ENCODE measurements at places on chromosomes 5 and 9. TPM values are rescaled to one million over a fixed set of nuclear protein-coding genes. Genes with fewer than 3 reads are reported as not detected.

DNA sequence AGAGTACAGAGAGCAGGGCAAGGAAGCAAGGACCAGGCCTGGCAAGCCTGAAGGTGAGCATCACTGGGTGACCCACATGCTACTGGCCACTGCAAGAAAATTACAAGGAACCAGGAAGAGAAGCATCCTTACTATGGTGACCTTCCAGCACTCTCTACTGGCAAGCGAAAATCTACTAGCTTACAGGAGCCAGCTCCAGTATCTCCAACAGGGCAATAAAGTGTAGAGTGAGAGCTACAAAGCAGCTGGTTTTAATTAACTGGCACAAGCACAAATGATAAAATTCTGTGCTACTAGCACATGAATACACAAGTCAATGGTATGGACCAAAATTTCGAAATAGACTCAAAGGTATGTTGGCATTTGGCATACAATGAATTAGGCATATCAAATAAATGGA, 113.3 kb upstream of the CAST start:
- no peak for DNase-seq
- no peaks in the 10 kb centered on the region for H3K36me3 ChIP-seq
- H3K27me3 ChIP-seq, result no peaks in the 10 kb centered on the region

DNA sequence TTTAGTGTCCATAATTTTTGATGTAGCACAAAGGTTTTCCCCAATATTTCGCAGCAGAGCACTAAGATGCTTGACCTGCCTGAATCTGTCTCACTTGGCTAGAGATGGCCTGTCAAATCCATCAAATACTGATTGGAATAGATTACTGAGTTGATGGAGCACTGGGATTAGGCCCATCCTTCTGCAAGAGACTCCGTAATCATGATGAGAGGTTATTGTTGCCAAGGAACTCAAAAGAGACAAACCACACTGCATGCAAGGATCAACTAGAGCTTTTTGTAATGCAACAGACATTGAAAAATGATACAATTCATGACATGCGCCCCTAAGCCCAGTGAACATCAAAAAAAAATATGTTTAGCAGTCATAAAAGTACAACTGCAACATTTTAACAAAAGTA, 585.3 kb upstream of the GRAMD2B start:
- no peak overlapping the region for H3K27ac ChIP-seq
- no peaks in the 10 kb centered on the region for H3K36me3 ChIP-seq

- no peak for DNase-seq
- no peaks in the 10 kb centered on the region for H3K36me3 ChIP-seq
- H3K27me3 ChIP-seq, result no peaks in the 10 kb centered on the region
- no peak overlapping the region for H3K4me3 ChIP-seq
- H3K27ac ChIP-seq, result no peak overlapping the region
Observed at GRCh38 chr5:56110646-56111403, 116.1 kb upstream of the IL6ST start.

DNA sequence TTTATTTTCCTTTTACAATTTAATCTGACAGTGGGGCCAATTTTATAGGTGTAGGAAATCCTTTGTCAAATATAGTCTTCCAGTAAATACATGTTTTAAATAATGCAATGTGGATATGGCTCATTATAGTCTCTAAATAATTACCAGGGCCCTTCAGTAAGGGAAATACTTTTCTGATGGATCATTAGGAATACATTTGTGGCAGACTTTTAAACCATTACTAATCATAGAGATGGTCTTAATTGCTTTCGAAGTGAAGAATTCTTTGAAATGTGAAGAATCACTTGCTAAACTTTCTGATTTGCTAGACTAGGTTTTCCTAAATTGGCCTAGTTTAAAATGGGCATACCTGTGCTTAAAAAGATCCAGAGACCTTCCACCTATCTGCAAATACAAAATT, 105.6 kb upstream of the ELL2 start:
- DNase-seq, result peak; percentile 27
- H3K4me3 ChIP-seq, result peak overlapping the region; percentile 53
- peaks cover 41% of the 10 kb centered on the region for H3K4me1 ChIP-seq
- peak overlapping the region; percentile 72 for H3K27ac ChIP-seq

ZFAND5 gene
- total RNA-seq, result 88.8 TPM

GRCh38 chr5:159601216-159601615, 270.9 kb upstream of the IL12B start:
- H3K4me1 ChIP-seq, result no peaks in the 10 kb centered on the region
- H3K4me3 ChIP-seq, result no peak overlapping the region
- H3K27ac ChIP-seq, result no peak overlapping the region
- no peaks in the 10 kb centered on the region for H3K36me3 ChIP-seq
- no peaks in the 10 kb centered on the region for H3K27me3 ChIP-seq

GRCh38 chr5:178544166-178544834, 45.9 kb downstream of the COL23A1 start:
- H3K36me3 ChIP-seq, result no peaks in the 10 kb centered on the region
- no peaks in the 10 kb centered on the region for H3K4me1 ChIP-seq
- peaks cover 42% of the 10 kb centered on the region for H3K27me3 ChIP-seq
- no peak overlapping the region for H3K4me3 ChIP-seq

ARSI gene
- 6.3 TPM for total RNA-seq

DNA sequence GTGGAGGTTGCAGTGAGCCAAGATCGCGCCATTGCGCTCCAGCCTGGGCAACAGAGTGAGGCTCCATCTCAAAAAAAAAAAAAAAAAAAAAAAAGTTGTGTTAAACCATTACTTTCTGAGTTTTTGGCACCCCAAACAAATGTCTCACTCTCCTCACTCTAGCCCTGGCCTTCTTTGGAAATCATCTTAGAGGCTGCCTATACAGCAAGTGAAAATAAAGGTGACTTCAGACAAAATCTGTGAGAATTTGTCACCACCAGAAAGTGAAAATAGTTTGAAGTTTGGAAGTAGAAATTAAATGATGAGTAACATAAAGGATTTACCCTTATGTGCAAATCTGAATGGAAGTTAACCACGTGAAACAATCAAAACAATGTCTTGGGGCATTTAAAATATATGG, 7.2 kb upstream of the ZNF131 start:
- H3K27me3 ChIP-seq, result no peaks in the 10 kb centered on the region
- no peak for DNase-seq
- H3K4me3 ChIP-seq, result no peak overlapping the region
- no peak overlapping the region for H3K27ac ChIP-seq

DNA sequence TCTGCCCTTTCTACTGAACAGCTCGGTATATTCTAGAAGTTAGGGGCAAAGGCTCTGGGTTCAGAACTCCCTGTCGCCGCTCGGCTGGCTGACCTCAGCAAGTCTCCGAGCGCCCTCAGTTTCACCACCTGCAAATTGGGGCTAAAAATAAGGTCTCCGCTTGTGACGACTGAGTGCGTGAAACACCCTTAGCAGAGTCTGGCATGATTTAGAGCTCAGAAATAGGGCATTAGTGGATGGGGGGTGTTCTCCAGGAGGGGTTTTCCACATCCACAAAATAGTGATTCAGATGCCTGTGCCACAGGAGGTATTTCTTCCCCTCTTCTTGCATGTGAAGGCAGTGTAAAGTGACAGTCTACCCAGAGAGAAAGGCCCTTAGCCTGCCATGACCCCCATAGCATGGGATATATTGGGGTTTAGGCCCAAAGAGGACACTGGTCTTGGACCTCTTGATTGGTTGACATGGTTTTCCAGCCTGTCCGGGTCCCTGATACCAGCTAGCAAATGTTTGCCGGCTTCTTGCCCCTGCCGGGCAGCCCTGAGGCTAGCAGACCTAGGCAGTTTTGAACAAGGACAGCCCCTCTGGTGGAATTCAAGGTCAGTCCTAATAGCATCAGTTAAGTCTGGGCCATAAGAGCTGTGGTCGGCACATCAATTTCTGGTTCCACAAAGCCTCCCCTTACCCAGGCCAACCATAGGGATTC, 1.4 kb downstream of the ERGIC1 start:
- H3K27ac ChIP-seq, result peak overlapping the region; percentile 61
- no peaks in the 10 kb centered on the region for H3K36me3 ChIP-seq
- no peak for DNase-seq
- H3K4me3 ChIP-seq, result peak overlapping the region; percentile 92
- H3K4me1 ChIP-seq, result peaks cover 23% of the 10 kb centered on the region

RNF208 gene
- total RNA-seq, result 1.7 TPM

DNA sequence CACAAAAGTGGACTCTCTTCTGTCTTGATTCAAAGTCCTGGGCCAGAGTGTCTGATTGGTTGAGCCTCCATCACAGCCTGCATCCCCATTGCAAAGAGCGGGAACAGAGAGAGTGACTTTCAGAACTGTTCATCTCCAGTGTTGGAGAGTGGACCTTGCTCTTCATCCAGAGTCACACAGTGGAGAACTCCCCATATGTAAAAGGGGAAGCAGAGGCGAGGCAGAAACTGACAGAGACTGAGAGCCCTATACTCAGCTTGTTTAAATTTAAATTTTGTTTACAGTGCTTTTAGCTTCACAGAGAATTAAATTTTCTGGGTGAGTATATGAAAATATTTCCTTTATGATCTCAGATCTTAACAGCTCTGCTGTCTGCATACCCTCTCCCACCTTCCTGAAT, 70.0 kb upstream of the SSBP2 start:
- no peaks in the 10 kb centered on the region for H3K36me3 ChIP-seq
- no peak overlapping the region for H3K27ac ChIP-seq
- no peak for DNase-seq

BNC2 gene
- 11.7 TPM for total RNA-seq

- peaks cover 13% of the 10 kb centered on the region for H3K27me3 ChIP-seq
- DNase-seq, result no peak
- no peaks in the 10 kb centered on the region for H3K36me3 ChIP-seq
- peak overlapping the region; percentile 69 for H3K4me3 ChIP-seq
- no peaks in the 10 kb centered on the region for H3K4me1 ChIP-seq
- H3K27ac ChIP-seq, result no peak overlapping the region
Observed at GRCh38 chr5:129904667-129905472, 605 bp downstream of the CHSY3 start.

- H3K4me3 ChIP-seq, result no peak overlapping the region
- H3K36me3 ChIP-seq, result no peaks in the 10 kb centered on the region
- H3K27ac ChIP-seq, result no peak overlapping the region
- H3K4me1 ChIP-seq, result peaks cover 12% of the 10 kb centered on the region
- peak; percentile 58 for DNase-seq
Observed at GRCh38 chr5:73729329-73729728, 103.3 kb downstream of the ARHGEF28 start.

GRCh38 chr9:85729882-85730281, 11.9 kb downstream of the AGTPBP1 start:
- DNase-seq, result no peak
- no peaks in the 10 kb centered on the region for H3K27me3 ChIP-seq
- H3K4me1 ChIP-seq, result no peaks in the 10 kb centered on the region
- no peak overlapping the region for H3K27ac ChIP-seq

GRCh38 chr9:131402073-131402472, 8.2 kb downstream of the PRRC2B start:
- peak overlapping the region; percentile 32 for H3K4me3 ChIP-seq
- H3K4me1 ChIP-seq, result peaks cover 26% of the 10 kb centered on the region
- no peak for DNase-seq
- peak overlapping the region; percentile 36 for H3K27ac ChIP-seq

- H3K4me1 ChIP-seq, result 0 out of 2 replicates have a peak, but pooled peaks cover 4% of the 10 kb centered on the region
- no peaks in the 10 kb centered on the region for H3K36me3 ChIP-seq
- DNase-seq, result no peak
- no peaks in the 10 kb centered on the region for H3K27me3 ChIP-seq
Observed at GRCh38 chr5:27969157-27969556, 930.8 kb upstream of the CDH9 start.

ARID3C gene
- total RNA-seq, result not detected

DNA sequence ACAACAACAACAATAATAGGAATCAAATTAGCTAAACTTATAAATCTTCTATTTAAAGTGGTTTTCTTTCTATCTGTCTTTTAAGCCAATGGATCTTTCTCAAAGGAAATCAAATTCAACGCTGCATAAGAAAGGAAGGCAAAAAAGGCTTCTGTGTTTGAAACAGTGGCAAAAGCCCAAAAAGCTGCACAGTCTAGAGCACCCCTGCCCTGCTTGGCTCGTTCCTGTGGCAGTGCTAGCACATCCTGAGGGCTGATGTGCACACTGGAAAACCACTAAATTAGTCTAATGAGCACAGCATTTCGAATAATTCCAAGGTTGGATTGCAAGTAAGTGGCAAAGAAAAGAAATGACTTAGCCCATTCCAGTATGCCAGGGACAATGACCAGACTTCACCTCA, 80.7 kb downstream of the AP3B1 start:
- H3K27ac ChIP-seq, result no peak overlapping the region
- no peaks in the 10 kb centered on the region for H3K36me3 ChIP-seq
- no peak for DNase-seq

DNA sequence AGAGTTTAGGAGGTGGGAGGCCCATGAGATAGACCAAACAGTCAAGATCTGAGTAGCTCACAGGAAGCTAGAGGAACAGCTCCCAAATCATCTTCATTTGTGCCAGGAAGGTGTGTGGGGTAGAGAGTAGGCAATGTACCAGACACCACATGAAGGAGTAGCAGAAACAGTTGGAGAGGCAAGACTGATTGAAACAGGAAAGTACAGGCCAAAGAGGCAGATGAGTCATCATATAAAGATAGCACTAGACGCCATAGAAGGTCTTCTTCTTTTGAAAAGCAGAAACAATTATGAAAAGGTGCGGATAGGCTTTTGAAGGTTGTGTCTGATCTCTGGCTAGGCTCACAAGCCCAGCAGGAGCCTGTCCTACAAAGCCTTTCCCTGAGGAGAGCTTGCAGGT, 62.7 kb upstream of the PALM2AKAP2 start:
- no peaks in the 10 kb centered on the region for H3K27me3 ChIP-seq
- H3K27ac ChIP-seq, result peak overlapping the region; percentile 41
- no peak for DNase-seq

- no peaks in the 10 kb centered on the region for H3K27me3 ChIP-seq
- H3K27ac ChIP-seq, result no peak overlapping the region
- no peak overlapping the region for H3K4me3 ChIP-seq
- no peaks in the 10 kb centered on the region for H3K36me3 ChIP-seq
- DNase-seq, result no peak
- no peaks in the 10 kb centered on the region for H3K4me1 ChIP-seq
Observed at GRCh38 chr9:107613321-107613720, 123.8 kb upstream of the KLF4 start.

All from PC-3 (cell line).